ENCODE measurements at places on chromosomes 11 and 22. TPM values are rescaled to one million over a fixed set of nuclear protein-coding genes. Genes with fewer than 3 reads are reported as not detected.

The DRD4 gene
- 0.16 TPM for total RNA-seq

The INTS4 gene
- 50.8 TPM for total RNA-seq

The MAML2 gene
- total RNA-seq, result 4.8 TPM

The SMTNL1 gene
- total RNA-seq, result not detected

The DMC1 gene
- total RNA-seq, result 4.1 TPM

The LRRC56 gene
- 1.1 TPM for total RNA-seq

The PRAME gene
- not detected for total RNA-seq

The RBMXL2 gene
- not detected for total RNA-seq

The ALG12 gene
- 11.7 TPM for total RNA-seq

The SPI1 gene
- total RNA-seq, result 0.78 TPM
